Activated CD4-positive, alpha-beta T cell treated with anti-CD3 and anti-CD28 coated beads for 24 hours (primary cell): ENCODE measurements at places on chromosomes 11 and 22.

DNA sequence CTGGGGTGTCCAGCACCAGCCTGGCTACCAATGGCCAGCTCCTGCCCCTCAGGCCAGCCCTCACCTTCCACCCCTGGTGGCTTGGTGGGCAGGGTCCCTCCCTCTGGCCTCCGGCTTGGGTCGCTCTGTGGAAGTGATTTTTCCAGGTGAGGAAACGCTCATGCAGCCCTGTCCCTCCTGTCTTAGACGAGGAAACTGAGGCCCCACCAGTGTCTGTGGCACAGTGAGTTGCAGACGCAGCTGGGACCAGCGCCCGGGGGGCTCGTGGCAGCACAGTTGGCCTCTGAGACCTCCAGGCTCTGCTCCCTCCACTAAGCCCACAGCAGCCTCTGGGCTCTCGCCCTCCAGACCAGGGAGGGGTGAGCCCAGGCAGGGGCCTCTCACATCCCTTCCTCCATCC, 6.2 kb downstream of the B3GAT1 start:
- DNase-seq = no peak

DNA sequence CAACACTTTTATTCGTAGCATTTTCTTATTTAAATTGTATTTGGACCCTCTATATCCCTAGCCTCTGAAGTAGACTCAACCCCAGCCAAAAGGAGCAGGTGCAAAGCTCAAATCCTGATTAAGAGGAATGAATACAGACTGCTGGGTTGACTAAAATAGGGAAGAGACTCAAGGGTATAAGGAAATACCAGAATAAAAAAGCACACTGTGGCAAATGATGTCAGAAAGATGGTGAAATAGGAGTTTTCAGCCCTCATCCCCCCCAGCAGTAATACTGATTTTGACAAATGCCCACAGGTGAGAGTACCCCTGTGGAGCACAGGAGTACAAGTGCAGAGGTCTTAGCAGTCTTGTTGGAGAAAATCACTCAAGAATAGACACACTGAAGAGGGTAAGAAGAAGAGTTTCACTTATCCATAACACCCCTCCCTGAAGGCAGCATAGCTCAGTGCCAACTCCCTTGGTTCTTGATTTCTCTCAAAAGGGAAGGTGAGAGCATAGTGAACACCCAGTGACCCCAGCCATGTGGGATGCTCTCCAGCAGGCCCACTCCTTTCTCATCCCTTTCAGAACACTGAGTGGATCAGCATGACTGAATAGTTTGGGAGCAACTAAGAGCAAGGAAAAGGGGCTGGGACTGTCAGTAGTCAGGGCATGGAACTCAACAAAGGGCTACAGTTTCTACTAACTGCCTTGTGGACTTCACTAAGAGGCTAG, 71.7 kb downstream of the TBC1D22A start:
- no peak for DNase-seq

- no peak for DNase-seq
These were observed 267.7 kb downstream of the LARGE1 start for GRCh38 chr22:33652615-33653014.

- no peak for DNase-seq
These were observed 38.2 kb downstream of the SHISA8 start for GRCh38 chr22:41876675-41877074.

DNA sequence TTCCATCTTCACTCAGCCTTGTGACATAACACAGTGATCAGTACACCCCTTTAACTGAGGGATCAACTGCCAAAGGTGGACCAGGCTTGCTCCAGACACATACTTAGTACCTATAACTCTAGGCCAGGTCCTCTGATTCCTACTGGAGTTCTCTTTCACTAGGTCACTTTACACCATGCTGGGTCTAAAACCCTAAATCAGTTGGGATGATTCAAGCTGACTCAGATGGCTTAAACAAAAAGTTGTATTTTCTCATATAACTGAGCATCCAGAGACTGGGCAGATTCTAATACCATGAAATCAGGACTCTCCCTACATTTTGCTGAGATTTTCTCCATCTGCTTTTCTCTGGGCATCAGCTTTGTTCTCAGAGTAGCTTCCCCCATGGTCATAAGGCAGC, 26.0 kb upstream of the FLI1 start:
- DNase-seq = no peak

DNA sequence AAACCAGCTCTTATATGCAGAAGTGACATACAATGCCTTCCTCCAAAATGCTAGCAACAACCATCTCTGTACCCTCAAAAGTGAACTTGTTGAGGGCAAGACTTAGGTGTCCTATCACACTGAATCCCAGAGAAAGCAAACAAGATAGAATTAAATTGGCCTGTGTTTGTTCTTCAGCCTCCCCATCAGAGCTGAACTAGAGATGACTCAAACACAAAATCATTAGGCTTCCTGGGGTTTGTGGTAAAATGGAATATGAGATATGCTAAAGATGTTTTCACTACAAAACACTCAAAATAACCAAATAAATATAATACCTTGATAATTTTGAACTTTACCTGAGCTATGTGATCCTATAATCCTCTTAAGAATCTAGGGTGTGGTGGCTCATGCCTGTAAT, 31.6 kb downstream of the ZNF214 start:
- DNase-seq = no peak

DNA sequence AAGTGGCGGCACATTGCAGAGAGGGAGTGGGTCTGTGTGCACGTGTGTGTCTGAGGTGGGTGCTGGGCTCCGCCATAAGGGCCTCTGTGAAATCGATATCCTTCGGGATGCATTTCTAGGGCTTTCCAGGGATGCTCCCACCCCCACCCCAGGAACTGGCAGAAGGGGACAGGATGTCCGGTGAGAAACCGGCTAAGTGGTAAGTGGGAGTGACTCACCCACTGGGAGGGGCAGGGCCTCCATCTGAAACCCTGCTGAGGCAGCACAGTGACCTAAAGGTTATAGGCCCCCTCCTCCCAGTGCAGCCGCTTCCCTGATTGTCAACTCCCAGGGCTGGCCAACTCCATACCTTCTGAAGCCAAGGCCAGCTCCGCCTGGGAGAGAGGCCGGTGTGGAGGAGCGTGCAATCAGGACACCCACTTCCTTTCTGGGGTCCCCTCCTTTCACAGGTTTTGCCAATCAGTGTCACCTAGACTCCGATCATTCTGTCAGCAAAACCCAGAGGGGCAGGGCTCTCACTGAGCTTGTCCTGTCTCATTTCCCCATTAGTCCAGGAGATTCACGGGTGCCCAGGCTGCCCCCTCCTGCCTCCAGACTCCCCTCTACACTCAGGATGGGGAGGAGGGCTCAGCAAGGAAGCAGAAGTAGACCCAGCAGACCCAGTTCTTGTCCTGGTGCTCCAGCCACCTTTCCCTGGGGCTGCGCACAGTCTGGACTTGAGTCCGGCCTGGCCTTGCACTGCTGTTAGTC, 44.5 kb downstream of the NECTIN1 start:
- DNase-seq = no peak

- no peak for DNase-seq
These were observed 162.7 kb downstream of the HIPK3 start for GRCh38 chr11:33419924-33420323.

DNA sequence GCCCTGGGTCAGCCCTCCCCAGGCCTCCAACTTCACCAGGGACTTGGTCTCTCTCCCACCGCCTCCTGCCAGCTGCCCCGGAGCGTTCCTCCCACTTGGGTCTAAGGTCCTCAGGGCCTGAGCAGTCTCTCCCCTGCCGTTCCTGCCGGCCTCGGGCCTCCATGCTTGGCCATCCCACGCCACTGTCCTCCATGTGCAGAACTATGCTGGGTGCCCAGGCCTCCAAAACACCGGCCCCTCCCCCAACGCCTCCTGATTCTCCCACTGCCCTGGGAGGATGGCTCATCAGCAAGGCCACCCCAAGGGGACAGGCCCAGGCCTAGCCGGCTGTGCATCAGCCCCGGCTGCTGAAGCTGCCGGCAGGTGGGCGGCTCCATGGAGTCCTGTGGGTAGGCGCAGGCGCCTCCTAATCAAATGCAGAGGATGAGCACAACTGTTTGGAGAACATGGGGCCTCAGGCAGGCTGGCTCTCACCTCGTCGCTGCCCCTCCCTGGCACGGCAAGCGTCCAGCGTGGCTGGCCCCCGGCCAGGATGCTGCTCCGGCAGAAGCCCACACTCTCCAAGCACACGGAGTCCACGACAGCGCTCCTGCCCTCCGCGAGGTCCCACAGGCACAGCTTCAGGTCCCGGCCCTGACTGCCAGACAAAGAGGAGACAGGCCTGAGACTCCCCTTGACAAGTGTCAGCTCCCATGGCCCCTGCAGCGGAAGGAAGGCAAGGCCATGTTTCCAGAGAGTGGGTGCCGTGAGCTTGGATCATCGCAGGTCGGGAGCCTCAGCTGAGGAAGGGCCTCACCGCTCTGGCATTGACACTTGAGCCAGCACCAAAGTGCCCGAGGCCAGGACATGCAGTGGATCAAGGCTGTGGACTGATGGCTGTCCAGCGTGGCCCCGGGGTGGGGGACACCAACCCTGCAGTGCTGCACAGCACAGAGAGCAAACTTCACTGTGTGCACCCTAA, 42.6 kb downstream of the GNB1L start:
- no peak for DNase-seq

- DNase-seq = no peak
These were observed 516.6 kb downstream of the FAM181B start for GRCh38 chr11:82216927-82217570.

DNA sequence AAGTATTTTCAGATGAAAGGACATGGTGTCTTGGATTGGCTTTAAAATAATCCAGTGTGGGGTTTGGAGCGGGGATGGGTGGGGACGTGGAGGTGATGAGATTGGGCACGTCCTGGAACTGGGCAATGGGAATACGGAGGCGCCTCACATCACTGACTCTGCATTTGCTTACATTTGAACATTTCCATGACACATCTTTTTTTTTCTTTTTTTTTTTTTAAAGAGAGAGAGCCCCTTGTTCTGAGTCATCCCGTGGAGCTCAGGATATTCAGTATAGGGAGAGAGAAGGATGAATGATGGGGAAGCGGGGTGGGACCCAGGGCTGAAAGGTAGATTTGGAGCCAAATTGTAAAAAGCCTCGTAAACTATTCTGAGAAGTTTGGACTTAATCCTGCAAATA, 142.7 kb downstream of the FBXO7 start:
- no peak for DNase-seq

DNA sequence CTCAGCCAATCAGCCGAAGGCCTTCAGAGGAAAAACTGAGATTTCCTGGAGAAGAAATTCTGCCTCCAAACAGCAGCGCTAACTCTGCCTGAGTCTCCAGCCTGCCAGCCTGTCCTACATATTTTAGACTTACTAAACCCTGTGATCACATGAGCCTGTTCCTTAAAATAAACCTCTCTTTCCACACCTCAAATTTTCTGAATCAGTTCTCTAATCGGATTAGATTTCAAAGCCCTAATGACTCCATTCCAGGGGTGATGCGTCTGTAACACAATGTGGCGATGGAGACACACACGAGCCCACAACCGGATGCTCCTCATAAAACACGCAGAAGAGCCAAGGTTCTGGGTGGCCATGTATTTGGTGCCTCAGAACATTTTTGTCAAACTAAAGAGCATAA, 1371.2 kb downstream of the BRD1 start:
- no peak for DNase-seq

GRCh38 chr11:76391021-76391420, 9.9 kb downstream of the GVQW3 start:
- no peak for DNase-seq
